ENCODE measurements at places on chromosomes 6 and 20. TPM values are rescaled to one million over a fixed set of nuclear protein-coding genes. Genes with fewer than 3 reads are reported as not detected.

DNA sequence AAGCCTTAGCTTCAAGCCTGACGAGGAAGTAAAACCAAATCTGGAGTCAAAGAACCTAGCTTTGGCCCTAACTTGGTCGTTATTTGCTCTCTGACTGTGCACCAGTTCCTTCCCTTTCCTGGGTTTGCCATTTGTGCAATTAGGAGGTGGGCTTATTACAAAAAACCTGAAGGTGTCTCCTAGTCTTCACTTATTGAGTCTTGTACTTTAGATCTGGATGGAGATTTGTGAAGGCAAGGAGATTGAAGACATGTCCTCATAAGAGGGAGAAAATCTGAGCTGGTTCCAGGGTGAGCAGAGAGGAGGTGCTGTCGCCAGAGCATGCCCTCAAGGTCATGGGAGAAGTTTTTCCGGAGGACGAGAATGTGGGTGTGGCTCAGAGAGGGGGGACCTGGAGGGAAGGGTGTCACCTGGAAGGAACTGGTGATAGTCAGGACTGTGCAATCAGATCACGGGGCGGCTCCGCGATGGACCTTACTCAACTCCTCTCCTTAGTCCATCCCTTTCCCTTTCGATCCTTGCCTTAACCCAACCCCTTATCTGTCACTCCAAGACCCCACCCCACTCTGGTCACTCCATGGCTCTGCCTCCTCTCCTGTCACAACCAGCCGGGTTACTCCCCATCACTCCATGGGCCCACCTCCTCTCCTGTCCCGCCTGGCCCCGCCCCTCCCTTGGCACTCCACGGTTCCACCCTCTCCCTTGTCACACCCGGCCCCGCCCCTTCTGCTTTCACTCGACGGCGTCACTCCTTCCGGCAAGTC lies 588 bp upstream of the ACSS2 start:
- DNase-seq, result peak; percentile 100

GRCh38 chr20:53914091-53914780 lies 156.2 kb downstream of the BCAS1 start:
- no peak for DNase-seq

DNA sequence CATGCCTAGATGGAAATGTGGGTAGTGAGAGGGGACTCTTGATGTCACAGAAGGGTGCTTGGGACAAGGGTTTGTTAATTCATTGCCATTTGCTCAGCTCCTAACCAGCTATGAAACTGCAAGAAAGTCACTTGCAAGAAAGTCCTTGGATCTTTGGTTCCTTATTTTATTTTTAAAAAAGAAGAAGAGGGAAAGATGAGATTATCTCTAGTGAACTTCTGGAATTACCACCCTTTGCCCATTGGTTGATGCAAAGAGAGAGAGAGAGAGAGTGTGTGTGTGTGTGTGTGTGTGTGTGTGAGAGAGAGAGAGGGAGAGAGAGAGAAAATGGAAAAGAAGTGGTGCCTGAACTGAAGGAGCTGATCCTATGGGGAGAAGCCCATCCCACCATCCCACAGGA lies 4.6 kb upstream of the SFT2D1 start:
- DNase-seq, result no peak

DNA sequence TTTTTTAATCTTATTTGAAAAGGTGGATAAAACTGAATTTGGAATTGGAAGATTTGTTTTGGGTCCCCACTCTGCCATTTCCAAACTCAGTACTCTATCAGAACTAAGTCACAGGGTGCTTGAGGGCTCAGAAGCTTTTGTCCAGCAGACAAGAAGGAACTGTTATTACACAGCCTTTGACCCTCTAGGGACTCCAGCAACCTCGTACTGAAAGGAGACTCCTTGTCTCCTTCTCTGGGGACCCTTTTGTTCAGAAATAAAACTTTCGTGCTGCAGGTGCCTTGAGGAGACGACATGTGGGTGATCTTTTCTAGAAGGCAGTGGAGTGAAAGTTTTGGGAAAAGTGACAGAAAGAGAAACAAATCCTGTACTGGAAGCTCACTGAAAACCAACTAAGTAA lies 7.4 kb upstream of the POLR1H start:
- no peak for DNase-seq

GRCh38 chr6:148873868-148874267 lies 127.0 kb downstream of the UST start:
- no peak for DNase-seq

- no peak for DNase-seq
These were observed 170.6 kb downstream of the IBTK start for GRCh38 chr6:82076916-82077315.

DNA sequence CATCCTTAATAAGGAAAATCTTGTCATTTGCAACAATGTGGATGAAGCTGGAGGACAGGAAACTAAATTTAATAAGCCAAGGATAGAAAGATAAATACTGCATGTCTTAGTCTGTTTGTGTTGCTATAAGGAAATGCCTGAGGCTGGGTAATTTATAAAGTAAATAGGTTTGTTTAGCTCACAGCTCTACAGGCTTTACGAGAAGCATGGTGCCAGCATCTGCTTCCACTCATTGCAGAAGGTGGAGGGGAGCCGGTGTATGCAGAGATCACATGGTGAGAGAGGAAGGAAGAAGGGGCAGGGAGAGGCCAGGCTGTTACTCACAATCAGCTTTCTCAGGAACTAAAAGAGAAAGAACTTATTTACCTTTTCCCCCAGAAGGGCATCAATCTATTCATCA lies 118.9 kb upstream of the SMLR1 start:
- DNase-seq, result no peak

DNA sequence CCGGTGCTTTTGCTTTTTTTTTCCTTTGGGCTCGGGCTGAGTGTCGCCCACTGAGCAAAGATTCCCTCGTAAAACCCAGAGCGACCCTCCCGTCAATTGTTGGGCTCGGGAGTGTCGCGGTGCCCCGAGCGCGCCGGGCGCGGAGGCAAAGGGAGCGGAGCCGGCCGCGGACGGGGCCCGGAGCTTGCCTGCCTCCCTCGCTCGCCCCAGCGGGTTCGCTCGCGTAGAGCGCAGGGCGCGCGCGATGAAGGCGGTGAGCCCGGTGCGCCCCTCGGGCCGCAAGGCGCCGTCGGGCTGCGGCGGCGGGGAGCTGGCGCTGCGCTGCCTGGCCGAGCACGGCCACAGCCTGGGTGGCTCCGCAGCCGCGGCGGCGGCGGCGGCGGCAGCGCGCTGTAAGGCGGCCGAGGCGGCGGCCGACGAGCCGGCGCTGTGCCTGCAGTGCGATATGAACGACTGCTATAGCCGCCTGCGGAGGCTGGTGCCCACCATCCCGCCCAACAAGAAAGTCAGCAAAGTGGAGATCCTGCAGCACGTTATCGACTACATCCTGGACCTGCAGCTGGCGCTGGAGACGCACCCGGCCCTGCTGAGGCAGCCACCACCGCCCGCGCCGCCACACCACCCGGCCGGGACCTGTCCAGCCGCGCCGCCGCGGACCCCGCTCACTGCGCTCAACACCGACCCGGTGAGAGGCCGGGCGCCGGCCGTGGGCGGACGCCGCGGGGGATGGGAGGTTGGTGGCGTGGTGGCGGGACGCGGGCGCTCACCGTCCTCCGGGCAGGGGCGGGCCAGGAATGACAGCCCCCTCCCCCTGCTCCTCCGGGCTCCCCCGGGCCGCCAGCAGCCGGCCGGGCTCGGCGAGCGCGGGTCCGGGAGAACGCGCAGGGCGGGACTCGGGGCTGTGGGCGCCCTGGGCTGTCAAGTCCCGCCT lies 606 bp downstream of the ID4 start:
- peak; percentile 37 for DNase-seq

DNA sequence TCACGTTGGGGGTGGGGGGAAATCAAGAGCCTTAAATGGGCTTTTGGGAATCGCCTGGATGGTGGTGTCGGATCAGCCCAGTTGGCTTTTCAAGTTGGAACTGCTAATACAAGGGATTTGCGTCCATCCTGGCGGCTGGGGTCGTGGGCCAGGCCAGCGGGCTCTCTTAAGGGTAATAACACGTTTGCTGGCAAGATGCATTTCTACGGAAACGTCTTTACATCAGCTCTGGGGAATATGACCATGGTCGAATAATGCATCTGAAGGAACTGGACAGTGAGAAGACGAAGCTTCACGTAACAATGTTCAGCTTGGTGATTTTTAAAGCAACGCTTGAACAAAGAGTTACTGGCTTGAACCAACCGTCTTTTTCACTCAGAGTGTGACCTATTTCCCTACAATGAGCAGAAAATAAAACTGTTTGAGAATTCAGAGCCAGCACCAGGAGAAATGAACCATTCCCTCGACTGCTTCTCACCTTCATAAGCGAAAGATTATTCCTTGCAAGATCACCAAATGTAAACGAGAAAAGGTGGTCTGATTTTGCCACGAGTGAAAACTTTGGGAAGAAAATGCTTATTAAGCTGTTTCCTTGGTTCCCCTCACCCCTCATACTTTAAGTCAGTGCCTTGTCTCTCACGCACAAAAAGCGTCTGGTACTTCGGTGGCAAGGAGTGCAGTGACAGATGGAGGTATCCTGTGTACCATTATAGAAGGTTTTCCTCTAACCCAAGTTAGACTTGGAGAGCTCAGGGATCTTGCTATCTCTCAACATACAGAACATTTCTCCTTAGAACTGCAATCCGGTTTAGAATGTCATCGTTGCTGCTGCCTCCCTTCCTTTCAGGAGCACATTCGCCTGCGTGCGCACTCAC lies 1.4 kb upstream of the MARCKS start:
- no peak for DNase-seq

- DNase-seq, result peak; percentile 80
These were observed 881 bp downstream of the BICRAL start for GRCh38 chr6:42782689-42783176.

- no peak for DNase-seq
These were observed 7.9 kb downstream of the IGF2R start for GRCh38 chr6:159976686-159977254.

- DNase-seq, result no peak
These were observed 24.0 kb upstream of the SERINC1 start for GRCh38 chr6:122495612-122496011.

DNA sequence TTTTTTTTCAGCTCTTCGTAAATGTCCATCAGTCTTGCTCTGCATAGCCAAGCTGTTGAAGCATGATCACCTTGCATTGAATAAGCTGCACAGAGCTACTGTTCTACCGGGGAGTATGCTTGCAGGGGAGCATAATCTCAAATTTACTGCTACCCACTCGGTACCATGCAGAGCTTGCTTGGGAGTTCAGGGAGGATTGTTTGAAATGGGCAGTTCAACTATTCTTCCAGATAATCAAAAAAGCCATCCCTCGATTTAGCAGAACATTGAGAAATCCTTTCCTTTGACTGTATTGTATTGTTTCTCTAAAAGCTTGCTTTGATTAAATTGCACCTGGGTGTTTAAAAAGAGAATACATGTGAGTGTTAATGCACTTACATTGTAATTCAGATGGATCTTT lies 332.6 kb downstream of the UTRN start:
- DNase-seq, result no peak

- no peak for DNase-seq
These were observed 99.4 kb upstream of the NHSL1 start for GRCh38 chr6:138598562-138599173.

DNA sequence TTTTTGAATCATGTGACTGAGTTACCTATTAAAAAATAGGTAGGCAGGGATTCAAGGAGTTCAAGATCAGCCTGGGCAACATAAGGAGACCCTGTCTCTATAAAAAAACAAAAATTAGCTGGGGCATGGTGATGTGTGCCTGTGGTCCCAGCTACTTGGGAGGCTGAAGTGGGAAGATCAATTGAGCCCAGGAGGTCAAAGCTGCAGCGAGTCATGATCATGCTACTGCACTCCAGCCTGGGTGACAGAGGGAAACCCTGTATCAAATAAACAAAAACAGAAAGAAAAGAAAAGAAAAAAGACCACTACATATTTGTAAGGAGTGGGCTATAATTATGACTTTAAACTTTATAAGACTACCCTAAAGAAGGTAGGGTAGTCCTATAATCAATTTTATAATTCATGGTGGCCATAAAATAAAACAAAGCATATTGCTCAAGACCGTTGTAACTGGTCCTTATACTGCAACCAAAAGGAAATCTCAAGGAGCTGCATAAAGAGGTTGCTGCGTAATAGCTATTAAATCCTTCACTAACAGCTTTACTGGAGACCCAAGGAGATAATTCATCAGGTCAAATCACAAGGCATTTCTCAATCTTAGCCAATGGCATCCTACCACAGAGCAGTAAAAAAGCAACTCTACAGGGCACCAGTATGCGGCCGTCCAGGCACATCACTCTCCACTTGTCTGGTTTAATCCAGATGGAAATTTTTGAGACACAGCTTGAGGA lies 13.5 kb downstream of the PIGU start:
- no peak for DNase-seq

GRCh38 chr20:5430670-5431069 lies 113.9 kb upstream of the PROKR2 start:
- DNase-seq, result no peak

- DNase-seq, result no peak
These were observed 13.0 kb upstream of the TSHZ2 start for GRCh38 chr20:52959125-52959524.

DNA sequence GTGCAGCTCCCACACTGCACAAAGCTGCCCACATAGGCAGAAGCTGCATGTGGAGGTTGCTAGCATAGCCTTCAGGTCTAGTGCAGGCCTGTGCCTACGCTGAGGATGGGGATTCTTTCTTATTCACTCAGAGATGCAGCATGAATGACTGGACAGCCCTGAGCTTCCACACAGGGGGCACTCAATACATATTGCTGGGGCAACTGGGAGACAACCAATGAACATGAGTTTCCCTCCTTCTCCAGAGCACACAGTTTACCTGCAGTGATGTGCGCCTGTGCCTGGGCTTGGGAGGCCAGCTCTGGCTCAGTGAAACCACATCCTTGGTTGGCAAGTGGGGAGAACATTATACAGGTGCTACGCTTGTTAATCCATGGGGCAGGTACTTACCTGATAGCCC lies 389.9 kb downstream of the RNGTT start:
- DNase-seq, result no peak

DNA sequence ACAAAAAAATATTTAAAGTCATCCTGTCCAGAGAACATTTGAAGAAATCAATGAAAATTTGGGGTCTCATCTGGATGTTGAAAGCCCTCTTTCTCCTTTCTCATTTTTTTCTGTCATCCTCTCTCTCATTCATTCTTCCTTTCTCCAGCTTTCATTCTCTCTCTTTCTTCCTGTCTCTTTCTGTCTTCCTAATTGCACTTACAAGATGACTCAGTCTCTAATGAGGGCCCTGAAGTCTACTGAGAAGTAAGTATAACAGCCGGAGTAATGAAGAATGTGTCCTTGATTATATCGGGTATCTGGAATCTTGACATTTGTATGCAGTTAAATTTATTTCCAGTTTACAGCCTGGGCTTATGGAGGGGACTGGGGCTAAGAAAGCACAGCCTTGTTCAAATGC lies 232.2 kb upstream of the SULF2 start:
- no peak for DNase-seq

- no peak for DNase-seq
These were observed 269.1 kb downstream of the PHF3 start for GRCh38 chr6:63904650-63905248.

GRCh38 chr20:46131396-46131795 lies 13.3 kb downstream of the CD40 start:
- DNase-seq, result no peak

DEFB132 gene
- total RNA-seq, result 0.35 TPM

HTR1E gene
- not detected for total RNA-seq

ATRN gene
- total RNA-seq, result 55.2 TPM

DTD1 gene
- total RNA-seq, result 16.8 TPM

COL19A1 gene
- not detected for total RNA-seq

FAM83B gene
- 0.09 TPM for total RNA-seq

DAAM2 gene
- total RNA-seq, result 9.8 TPM

BAG2 gene
- 6.2 TPM for total RNA-seq

HLA-DPB1 gene
- 66.7 TPM for total RNA-seq

ABHD16B gene
- not detected for total RNA-seq

SLC22A2 gene
- not detected for total RNA-seq

KCNG1 gene
- total RNA-seq, result 0.35 TPM

ZC3H12D gene
- total RNA-seq, result 1.4 TPM

FOXF2 gene
- not detected for total RNA-seq

MYBL2 gene
- total RNA-seq, result 1.8 TPM

ARFGEF3 gene
- total RNA-seq, result 0.17 TPM

KCNK15 gene
- not detected for total RNA-seq

Measured in right lobe of liver (tissue), 6 donors.